ENCODE measurements at places on chromosomes 2 and 18.

DNA sequence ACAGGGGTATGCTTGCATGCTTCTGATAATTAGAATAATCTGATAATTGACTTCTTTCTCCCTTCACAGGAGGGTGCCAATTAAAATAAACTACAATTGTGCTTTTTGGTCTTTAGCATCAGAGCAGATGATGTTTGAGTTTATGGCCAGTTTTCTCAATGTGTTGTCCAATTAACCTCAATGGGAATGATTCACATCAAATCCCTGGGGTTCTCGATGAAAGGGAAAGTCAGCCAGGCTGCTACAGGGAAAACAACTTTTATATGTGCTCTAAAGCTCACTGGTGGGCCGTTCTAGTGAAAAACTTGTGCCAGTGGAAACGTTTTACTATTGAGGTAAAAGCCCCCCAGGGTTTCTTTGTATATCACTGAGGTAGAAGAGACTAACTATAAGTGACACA lies 887.3 kb upstream of the CRIM1 start:
- no peak for DNase-seq

DNA sequence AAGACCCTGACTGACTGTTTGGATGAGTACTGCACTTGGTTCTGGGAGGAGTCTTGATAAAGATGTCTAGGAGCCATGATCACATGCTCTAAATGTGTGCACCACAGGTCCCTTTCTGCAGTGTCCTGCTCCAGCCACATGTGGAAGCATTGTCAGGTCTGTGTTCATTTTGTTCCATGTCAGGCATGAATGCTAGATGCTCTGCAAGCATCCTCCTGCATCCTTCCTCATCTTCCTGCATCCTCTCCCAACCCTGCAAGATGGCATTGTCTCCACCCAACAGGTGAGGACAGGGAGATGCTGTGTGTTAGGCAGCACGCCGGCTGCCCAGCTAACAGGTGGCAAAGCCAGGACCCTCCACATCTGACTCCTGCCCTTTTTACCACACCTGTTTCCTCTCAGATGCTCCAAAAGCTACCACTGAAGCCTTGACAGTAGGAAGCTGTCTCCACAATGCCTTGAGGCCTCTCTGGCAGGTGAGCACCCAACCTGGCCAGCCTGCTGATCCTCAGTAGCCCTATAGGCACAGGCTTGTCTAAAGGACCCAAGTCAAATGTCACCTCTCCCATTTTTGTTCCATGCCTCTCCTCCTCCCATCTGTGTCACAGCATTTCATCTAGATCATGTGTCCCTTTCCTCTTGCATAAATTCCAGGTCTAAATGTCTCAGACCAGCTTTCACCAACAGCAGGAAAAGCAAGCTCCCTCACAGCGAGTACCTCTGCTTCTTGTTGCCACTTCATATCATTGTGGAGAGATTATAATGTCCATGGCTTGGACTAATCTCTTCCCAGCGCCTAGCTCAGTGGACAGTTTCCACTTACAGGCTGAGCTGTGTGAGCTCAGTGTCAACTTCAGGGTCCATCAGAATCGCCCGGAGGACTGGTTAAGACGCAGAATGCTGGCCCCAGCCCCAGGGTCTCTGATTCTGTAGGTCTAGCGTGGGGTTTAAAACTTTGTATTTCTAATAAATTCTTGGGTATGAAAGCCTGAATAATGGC lies 55.0 kb downstream of the TMEM163 start:
- no peak for DNase-seq

DNA sequence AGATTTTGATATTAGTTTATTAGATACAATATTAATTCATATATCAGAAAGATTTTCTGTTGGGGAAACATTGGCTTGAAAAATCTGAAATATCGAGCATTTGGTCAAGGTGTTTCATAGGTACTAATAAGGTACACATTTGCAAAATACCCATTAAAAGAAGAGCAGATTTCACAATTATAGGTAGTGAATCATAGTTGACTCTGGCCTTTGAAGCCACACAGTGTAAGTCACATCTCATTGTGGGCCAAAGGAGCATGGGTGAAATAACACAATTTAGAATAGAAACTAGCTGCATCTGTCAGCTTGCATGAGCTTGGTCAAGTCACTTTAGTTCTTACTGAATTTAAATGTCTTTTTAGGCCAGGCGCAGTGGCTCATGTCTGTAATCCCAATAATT lies 4.9 kb downstream of the KDM3A start:
- no peak for DNase-seq

- no peak for DNase-seq
Measured at GRCh38 chr2:238729261-238729935, 118.5 kb upstream of the TWIST2 start.

- DNase-seq = no peak
Measured at GRCh38 chr2:51813247-51813646, 781.3 kb upstream of the NRXN1 start.

DNA sequence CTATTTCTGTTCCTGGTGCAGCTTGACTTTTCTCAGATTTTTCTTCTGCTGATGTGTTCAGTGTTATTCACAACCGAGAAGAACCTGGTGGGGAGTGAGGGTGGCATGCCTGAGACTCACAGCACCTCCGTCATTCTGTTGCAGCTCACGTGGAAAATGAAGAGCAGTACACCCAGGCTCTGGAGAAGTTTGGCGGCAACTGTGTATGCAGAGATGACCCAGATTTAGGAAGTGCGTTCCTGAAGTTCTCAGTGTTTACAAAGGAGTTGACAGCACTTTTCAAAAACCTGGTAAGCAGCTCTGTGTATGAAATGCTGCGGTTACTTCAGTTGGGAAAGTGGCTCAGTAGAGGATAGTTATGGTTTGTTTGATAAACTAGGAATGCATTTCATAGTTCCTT lies 90.5 kb downstream of the ASAP2 start:
- DNase-seq = no peak

- DNase-seq = no peak
Measured at GRCh38 chr2:86445436-86445835, 4.3 kb downstream of the KDM3A start.

DNA sequence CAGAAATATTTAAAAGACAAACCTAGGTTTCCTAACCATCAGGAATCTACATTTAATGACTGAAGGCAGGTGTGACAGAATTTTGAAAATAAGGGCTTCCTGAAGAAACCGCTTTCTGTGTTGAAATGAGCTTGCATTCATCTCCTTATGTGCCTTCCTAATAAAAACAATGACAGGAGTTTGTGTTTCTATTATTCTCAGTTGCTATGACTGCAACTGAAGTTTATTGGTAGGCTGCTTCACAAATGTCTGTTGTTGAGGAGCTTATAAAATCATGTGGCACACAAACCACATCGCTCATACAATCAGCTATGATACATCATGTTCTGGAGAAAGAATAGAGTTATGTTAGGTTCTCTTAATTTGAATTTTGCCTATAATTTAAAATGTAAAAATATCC lies 362.7 kb upstream of the SLC8A1 start:
- DNase-seq = no peak

GRCh38 chr2:289362-290089 lies 1.6 kb upstream of the ALKAL2 start:
- no peak for DNase-seq

DNA sequence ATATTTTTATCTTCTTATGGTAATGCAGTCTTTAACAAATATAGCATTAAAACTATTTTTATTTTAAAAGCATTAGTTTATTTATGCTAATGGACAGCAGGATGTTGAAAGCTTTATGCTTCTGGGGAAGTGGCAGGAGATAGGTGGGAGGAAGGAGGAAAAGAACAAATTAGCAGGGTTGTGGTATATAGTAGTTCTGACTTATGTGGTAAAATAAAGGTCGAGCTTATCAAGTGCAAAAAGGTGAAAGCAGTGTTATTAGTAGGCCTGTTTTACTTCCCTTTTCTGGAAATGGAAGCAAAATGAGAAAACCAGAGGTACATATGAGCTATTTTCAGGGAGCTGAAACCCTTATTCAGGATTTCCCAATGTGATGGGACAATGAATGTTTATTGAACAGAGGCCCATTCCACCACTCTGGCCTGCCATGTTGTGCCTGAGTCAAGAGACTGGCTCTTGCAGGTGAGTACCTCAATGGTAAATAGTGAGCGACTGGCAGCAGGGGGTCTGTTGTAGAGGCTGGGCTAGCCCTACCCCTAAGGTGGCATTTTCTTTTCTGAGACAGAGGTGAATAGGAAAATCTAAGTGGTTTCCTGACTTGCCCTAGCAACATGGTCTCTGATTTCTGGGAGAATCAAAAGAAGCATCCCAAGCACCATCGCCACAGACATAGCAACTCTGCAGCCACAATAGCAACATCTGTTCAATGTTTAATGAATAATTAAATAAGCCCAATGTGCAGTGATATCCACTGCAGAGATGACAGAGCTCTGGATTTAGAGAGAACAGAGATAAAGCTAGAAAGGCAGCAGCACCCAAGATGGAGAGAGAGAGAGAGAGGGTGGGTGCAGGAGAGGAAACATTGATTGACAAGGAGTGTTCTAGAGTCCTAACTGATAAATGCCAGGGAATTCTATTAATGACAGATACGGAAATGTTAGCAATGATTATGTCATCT lies 119.7 kb downstream of the UPP2 start:
- no peak for DNase-seq

DNA sequence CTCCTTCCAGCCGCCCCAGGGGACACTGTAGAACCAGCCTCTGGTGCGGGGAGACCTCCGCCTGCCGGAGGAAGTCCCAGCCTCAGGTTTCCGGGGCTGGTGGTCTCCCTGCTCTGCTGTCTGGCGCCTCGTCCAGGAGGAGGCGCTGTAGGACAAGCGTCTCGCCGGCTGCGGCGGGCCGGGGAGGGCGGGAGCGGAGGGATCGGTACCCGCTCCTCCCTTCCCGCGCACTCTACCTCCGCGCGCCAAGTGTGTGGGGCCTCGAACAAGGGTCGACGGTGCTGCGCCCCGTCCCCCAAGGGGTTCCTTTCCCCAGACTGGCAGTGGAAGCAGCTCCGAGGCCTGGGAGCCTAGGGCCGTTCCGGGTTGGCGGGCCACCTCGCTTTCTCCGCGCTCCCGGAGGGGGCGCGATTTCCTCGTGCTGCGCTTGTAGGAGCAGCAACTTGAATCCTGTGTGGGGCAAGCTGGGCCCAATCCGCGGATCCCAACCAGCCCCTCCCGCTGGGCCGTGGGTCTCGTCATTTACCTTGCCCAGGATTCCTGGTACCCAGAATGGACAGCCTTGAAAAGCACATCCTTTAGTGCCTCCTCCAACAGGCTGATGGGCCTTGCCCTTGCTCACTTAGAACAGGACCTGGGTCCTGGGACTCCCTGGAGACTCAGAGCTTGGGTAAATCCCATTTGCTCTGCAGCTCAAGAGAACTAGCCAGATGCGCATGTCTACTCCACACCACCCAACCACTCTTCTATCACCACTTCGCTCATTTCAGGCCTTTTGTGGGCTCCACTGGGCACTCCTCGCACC lies 10.6 kb upstream of the HOXD4 start:
- no peak for DNase-seq

DNA sequence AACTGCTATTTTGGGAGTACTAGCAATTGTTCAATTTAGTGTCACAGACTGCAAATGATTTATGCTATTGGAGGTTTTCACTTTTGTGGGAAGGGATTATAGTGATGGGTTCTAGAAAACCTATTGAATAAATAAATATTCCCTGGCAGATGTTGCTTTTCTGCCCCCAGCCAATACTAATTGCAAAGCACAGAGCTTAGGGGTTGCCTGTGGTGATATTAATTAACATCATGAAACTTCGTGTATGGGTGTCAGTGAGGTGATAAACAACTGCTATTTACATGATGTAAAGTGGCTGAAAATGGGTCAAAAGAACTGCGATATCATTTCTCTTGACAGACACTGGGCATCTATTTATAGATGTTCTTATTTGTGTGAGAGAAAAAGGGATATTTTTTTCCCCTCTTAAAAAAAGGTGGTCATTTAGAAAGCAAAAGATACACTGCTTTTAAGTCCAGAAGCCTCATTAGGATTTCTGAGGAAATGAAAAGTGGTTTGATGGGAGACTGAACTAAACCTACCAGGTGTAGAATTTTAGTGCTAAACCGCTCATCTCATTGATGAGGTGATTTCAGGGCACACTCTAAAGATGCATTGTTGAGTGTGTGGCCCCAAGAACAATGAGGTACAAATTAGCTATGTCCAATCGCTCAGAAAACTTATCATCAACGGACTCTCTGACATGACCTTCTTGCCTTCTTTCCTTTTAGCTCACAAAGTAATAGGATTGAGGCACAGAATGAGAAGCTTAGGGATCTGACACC lies 116.7 kb upstream of the CHST9 start:
- DNase-seq = no peak

DNA sequence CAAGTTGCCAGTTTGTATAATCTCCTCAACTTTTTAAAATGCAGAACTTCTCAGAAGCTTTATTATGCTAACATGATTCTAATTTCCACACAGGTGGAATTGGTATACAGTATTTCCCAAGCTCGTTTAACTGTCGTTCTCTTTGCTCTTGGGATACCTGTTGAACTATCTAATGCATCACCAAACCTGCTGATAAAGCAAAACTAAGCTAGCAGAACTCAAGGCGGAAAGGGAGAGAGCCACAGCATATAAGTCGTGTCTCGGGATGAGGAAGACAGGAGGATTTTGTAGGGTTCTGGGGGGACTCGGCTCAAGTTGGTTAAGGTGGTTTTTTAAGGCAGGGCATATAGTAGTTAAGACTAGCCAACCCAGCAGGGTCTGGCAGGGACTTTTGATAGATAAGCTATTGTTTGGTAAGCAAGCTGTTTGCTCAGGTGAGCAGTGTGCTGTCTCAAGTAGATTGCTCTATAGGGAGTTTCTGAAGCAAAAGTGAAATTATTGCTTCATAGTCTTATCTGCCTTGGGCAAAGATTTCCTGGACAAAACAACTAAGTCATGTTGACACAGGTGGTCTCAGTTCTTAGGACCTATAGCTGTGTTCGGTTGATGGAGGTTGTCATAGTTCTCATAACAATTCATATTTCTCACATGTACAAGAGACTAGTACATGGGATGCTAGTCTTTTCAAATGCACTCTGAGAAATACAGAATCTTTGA lies 28.2 kb upstream of the CHRNA1 start:
- DNase-seq = no peak

DNA sequence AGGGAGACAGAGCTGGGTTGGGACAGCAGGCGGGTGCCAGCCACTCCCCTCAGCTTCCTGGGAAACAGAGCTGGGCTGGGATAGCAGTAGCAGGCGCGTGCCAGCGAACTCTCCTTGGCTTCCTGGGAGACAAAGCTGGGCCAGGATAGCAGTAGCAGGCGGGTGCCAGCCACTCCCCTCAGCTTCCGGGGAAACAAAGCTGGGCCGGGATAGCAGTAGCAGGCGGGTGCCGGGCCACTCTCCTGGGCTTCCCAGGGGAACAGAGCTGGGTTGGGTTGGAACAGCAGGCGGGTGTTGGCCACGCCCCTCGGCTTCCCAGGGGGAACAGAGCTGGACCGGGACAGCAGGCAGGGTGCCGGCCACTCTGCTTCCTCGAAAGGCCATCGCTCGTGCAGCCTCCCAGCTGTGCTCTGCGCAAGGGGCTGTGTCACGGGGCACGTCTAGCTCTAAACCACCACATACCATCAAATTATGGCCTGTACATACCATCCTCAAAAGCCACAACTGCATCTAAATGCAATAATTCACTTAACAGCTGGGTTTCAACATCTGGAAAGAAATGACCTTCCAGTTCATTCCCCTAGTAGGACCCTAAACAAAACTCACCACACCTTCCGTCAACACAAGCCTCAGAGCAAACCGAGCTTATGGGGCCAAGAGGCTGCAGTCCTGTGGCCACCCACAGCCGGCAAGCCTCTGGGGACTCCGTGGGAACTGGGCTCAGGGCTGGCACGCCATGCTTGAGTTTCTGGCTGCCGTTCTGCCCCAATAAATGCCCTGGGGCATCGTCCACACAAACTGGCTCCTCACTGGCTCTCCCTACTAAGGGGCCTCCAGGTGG lies 228.3 kb downstream of the TWIST2 start:
- DNase-seq = no peak

GRCh38 chr2:134536296-134536695 lies 182.5 kb downstream of the TMEM163 start:
- DNase-seq = no peak
